GM23248 (cell line): ENCODE measurements at places on chromosomes 2 and 18. TPM values are rescaled to one million over a fixed set of nuclear protein-coding genes. Genes with fewer than 3 reads are reported as not detected.

DNA sequence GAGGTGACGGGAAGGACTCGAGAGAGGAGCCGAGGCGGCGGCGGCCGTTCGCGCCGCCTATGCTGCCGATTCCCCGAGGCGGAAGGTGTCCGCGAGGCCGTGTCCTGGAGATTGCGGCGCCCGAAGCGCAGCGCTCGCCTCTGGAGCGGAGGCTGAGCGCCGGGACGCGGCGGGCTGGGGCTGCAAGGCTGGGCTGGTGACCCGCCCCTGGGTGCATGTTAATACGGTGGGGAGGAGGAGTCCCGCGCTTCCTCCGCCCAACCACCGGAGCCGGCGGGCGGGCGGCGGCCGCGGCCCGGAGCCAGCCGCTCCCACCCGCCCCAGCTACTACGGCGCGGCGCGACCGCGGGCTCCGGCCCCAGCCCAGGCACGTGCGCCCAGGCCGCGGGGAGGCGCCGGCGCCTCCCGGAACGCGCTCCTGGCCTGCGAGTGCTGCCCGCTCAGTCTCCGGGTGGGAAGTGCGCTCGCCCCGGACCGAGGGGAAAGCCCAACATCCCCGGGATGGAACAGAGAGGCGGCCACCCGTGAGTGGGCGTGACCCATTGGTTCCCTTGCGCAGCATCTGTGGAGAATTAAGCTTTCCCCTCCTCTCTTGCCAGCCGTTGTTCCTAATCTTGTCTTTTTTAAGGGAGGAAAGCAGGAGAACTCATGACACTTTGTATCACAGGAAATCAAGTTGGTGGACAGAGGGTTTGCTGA is at the start of gene DLGAP1:
DLGAP1 (minus strand) TSS at position 195 of the 699 bp plus-strand sequence.
- H3K27me3 ChIP-seq = peaks cover 38% of the 10 kb centered on the region
- peak; percentile 19 for DNase-seq
- H3K27ac ChIP-seq = no peak within 1 kb of the TSS
- H3K36me3 ChIP-seq = no peaks in the 10 kb centered on the region
- no peak within 1 kb of the TSS for H3K4me3 ChIP-seq

- H3K4me1 ChIP-seq = peaks cover 17% of the 10 kb centered on the region
- no peak overlapping the region for H3K4me3 ChIP-seq
- H3K27ac ChIP-seq = no peak overlapping the region
These were observed 140.4 kb upstream of the RNF152 start for GRCh38 chr18:62033207-62033606.

- H3K4me1 ChIP-seq = peaks cover 32% of the 10 kb centered on the region
- peak overlapping the region; percentile 69 for H3K4me3 ChIP-seq
- peak overlapping the region; percentile 34 for H3K27ac ChIP-seq
- no peaks in the 10 kb centered on the region for H3K27me3 ChIP-seq
- peak; percentile 90 for DNase-seq
These were observed 4.6 kb downstream of the LOXL3 start for GRCh38 chr2:74548900-74549826.

GRCh38 chr2:18598848-18599484 is 9.6 kb upstream of the NT5C1B start:
- no peaks in the 10 kb centered on the region for H3K27me3 ChIP-seq
- peak; percentile 29 for DNase-seq
- H3K27ac ChIP-seq = peak overlapping the region; percentile 50
- H3K4me3 ChIP-seq = peak overlapping the region; percentile 22; the same call in 1 of the 2 replicates

- DNase-seq = peak; percentile 36
- peaks cover 23% of the 10 kb centered on the region for H3K4me1 ChIP-seq
- H3K27me3 ChIP-seq = no peaks in the 10 kb centered on the region
- H3K4me3 ChIP-seq = no peak overlapping the region
These were observed 91.5 kb upstream of the NRP2 start for GRCh38 chr2:205590759-205591158.

- H3K4me3 ChIP-seq = no peak overlapping the region
- H3K36me3 ChIP-seq = no peaks in the 10 kb centered on the region
- peaks cover 17% of the 10 kb centered on the region; the same call in 1 of the 2 replicates for H3K4me1 ChIP-seq
- no peaks in the 10 kb centered on the region for H3K27me3 ChIP-seq
- H3K27ac ChIP-seq = no peak overlapping the region
These were observed 6.7 kb downstream of the ERMN start for GRCh38 chr2:157318884-157319283.

DNA sequence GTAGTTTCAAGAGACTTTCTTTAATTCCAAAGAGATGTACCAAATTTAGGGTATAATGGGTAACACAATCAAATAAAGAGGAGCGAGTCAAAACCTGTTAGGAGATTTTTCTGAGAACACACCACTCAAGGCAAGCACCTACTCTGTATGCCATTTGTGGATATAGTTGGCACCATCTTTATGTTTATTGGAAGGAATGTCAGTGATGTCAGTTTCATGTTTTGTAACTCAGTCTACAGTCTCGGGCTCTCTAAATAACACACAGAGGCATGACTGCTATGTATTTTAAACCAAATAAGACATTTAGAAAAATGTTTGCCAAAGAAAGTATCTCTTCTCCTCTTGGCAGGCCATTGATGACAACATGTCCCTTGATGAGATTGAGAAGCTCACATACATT is 59.7 kb downstream of the CPS1 start:
- H3K27me3 ChIP-seq = no peaks in the 10 kb centered on the region
- no peaks in the 10 kb centered on the region for H3K36me3 ChIP-seq
- peak; percentile 13 for DNase-seq
- H3K4me3 ChIP-seq = no peak overlapping the region
- H3K4me1 ChIP-seq = no peaks in the 10 kb centered on the region

- no peaks in the 10 kb centered on the region for H3K36me3 ChIP-seq
- peaks cover 10% of the 10 kb centered on the region; the same call in 1 of the 2 replicates for H3K4me1 ChIP-seq
- peak; percentile 65 for DNase-seq
- H3K4me3 ChIP-seq = no peak overlapping the region; the same call in 1 of the 2 replicates
- no peaks in the 10 kb centered on the region for H3K27me3 ChIP-seq
These were observed 34.8 kb upstream of the ASXL2 start for GRCh38 chr2:25912851-25913695.

GRCh38 chr2:144233733-144234541 is 286.0 kb downstream of the ZEB2 start:
- no peaks in the 10 kb centered on the region for H3K27me3 ChIP-seq
- no peaks in the 10 kb centered on the region for H3K36me3 ChIP-seq
- DNase-seq = no peak
- H3K27ac ChIP-seq = no peak overlapping the region
- no peak overlapping the region for H3K4me3 ChIP-seq

- no peaks in the 10 kb centered on the region for H3K27me3 ChIP-seq
- no peaks in the 10 kb centered on the region for H3K4me1 ChIP-seq
- H3K27ac ChIP-seq = no peak overlapping the region
These were observed 871.1 kb downstream of the LRP1B start for GRCh38 chr2:141259683-141260082.

DNA sequence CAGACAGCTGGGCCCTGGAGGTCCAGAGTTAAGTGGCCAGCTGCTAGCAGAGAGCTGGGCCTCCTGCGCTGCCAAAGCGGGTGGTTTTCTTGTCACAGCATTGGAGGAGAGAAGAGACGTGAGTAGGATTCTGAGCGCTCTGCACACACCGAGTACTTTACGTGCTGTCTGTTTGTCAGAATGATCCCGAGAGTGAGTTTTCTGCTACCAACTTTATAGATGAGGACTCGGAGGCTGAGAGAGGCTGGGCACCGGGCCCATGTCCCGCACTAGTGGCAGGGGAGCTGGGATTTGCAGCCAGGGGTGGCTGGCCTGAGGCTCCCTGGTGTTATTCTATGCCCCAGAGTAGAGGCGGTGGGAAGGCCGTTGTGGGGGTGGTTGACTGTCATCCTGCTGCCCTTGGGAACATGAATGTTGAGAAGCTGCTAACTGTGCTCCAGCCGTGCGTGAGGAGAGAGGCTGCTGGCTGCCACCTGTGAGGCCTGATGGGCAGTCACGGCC is 36.3 kb upstream of the MBP start:
- H3K27ac ChIP-seq = no peak overlapping the region
- H3K27me3 ChIP-seq = no peaks in the 10 kb centered on the region
- no peak overlapping the region for H3K4me3 ChIP-seq
- H3K36me3 ChIP-seq = no peaks in the 10 kb centered on the region

The CRACDL gene
- not detected in 2 replicates for total RNA-seq

The XDH gene
- 1.8 and 2.4 TPM in 2 replicates for total RNA-seq

The NGEF gene
- 0.43 TPM in 1 of 2 replicates, not detected in the other for total RNA-seq

The MATN3 gene
- total RNA-seq = 0.25 and 0.54 TPM in 2 replicates
